ENCODE measurements at places on chromosomes 5 and 9. TPM values are rescaled to one million over a fixed set of nuclear protein-coding genes. Genes with fewer than 3 reads are reported as not detected.

The PTPA gene
- 167 TPM for total RNA-seq

The SLC46A2 gene
- total RNA-seq = not detected

The CCIN gene
- 1.4 TPM for total RNA-seq

The ADRB2 gene
- total RNA-seq = 7.6 TPM

The NR2F1 gene
- 3.4 TPM for total RNA-seq

The KCNV2 gene
- total RNA-seq = not detected

The SPATA31A5 gene
- not detected for total RNA-seq

The LCP2 gene
- not detected for total RNA-seq

The PCDHB15 gene
- total RNA-seq = 1.3 TPM

The LCN10 gene
- not detected for total RNA-seq

DNA sequence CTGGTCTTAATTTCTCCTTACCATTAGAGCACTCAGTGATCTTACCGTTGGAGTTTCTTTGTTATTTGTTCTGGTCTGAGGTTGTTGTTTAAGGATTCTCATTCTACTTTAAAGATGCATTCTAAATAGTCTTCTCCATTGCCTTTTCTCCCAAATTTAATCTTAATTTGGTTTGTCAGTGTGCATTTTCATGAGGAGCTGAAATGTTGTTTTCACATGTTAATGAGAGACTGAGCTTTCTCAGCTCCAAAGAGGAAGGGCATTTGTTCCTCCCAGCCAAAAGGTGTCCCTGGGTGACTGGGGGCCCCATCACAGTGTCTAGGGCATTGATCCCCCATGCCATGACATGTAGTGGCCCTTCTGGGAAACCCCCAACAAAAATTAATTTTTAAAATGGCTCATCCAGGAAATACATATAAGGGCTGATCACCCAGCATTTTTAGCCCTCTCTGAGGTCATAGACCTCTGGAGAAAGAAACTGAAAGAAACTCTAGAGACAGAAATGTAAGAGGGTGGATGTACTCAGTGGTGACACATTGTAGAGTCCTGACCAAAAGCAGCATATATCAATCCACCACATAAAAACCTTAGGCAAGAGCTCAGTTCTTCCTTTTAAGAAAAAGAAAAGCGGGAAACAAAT, 240.4 kb upstream of the RAI14 start:
- peak; percentile 7 for DNase-seq

DNA sequence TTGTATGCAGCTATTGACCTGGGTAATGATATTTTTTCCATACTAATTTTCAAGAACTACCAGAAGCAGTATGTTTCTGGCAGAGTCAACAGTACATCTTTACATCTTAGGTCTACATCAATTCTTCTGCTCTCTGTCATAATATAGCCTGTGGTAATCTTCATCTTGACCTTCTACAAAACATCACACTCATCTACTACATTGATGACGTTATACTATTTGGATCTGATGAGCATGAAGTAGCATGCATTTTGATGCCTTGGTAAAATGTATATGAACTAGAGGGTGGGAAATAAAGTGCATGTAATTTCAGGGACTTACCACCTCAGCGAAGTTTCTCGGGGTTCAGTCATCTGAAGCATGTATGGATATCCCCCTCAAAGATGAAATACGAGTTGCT, 629.7 kb upstream of the SGCD start:
- DNase-seq = no peak

- DNase-seq = no peak
Measured at GRCh38 chr9:110047232-110047954, 160.6 kb downstream of the C9orf152 start.

- DNase-seq = no peak
Measured at GRCh38 chr9:123157221-123157620, 111.2 kb downstream of the STRBP start.

DNA sequence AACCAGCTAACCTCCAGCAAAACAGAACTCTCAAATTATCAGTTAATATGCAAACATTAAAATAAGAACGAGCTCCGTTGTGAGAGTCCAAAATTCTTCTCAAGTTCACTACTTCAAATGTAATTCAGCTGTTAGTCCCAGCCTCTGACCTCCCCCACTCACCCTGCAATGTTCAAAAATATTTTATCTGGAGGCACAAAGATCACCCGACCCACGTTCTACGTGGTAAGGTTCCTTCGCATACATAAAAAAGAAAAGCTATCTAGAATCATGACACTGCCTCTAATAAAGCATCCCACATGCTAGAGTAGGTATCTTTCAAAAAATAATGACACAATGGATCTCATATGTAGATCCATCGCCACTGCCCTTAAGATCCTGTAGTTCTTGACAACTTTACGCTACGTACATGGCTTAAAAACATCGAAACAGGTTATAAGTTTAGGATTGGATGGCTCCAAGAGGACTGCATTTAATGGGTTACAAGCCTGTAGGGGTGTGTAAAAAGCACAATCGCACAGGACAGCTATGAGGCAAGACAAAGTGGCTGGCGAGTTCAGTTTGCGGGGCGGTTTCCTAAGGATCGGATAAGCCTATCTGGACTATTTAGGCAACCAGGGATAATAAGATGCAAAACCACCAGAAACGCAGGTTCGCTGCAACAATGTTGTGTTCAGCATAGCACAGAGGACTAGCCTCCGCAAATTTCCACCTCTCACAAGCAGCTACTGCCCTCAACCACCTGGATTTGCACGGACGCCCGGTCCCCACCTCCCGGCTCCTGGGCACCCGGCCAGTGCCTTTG, 969 bp downstream of the CLK4 start:
- DNase-seq = no peak

DNA sequence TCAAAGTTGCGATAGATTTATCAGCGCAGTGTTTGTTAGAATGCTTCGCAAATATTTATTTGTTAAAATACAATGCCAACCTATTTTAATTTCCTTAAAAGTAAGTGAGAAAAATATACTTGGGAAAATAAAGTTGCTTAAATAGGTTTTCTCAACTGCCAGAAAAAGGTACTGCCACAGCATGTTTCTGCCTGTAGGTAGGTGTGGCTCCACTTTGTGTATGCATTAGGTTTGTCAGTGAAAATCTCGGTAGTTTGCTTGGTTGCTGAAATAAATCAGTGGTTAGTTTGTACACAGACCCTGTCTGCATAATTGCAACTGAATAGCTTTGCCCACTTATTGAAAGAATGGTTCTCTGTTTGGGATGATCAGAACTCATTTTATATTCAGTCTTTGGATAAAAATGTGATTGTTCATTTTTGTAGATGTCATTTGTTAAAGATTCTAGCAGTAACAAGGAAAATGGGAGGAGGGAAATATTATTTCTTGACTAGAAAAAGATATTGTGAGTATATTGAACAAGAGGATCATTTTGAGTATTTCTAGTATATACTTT, 25.7 kb downstream of the C9orf85 start:
- no peak for DNase-seq

GRCh38 chr5:58800861-58801540, 218.1 kb downstream of the RAB3C start:
- no peak for DNase-seq

GRCh38 chr9:130890870-130891687, 5.5 kb downstream of the QRFP start:
- no peak for DNase-seq

DNA sequence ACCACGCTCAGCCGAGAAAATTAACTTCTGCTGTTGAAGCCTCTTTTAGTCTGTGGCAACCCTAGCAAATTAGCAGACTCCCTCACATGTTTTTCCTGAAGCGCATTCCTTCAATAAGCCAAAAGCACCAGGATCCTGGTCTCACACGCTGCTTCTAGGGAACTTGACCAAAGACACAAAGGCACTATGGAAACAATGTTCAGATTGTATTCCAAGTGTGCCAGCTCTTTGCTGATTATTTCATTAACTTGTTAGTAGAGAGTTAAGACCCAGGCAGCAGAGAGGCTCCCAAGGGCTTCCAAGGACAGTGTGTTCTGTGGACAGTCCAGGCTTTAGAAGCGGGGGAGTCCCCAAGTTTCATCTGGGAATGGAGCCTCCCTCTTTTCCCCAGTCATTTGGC, 94.4 kb upstream of the BASP1 start:
- no peak for DNase-seq

DNA sequence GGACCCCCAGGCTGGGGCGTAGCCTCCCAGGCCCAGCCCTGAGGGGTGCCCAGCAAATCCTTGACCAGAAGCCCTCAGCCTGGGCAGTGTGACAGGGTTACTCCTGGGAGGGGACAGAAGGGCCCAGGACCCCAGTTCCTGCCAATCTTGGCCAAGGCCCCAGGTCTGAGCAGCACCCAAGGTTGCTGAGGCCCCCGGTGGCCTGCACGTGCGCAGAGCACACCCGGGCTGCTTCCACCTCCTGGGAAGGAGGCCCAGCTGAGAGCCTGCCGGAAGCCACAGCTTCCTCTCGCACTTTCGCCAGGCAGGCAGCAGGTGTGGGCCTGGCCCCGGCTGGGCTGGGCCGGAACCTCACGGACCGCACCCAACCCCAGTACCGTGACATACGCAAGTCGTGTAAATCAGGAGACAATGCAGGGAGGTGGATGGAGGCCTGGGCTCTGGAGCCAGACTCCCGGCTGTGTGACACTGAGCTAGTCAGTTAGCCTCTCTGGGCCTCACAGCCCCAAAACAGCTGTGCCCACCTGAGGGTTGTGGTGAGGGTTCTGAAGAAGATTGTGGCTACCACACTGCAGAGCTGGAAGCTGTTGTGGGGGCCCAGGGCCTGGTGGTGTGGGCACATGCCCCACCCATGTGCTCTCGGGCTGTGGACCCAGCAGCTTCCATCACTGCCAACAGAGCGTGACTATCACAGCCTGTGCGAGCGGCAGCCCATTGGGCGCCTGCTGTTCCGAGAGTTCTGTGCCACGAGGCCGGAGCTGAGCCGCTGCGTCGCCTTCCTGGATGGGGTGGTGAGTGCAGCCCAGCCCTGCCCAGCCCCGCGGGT, 5.1 kb downstream of the GRK6 start:
- DNase-seq = no peak

- DNase-seq = no peak
Measured at GRCh38 chr9:104775976-104776375, 12.0 kb downstream of the NIPSNAP3B start.

DNA sequence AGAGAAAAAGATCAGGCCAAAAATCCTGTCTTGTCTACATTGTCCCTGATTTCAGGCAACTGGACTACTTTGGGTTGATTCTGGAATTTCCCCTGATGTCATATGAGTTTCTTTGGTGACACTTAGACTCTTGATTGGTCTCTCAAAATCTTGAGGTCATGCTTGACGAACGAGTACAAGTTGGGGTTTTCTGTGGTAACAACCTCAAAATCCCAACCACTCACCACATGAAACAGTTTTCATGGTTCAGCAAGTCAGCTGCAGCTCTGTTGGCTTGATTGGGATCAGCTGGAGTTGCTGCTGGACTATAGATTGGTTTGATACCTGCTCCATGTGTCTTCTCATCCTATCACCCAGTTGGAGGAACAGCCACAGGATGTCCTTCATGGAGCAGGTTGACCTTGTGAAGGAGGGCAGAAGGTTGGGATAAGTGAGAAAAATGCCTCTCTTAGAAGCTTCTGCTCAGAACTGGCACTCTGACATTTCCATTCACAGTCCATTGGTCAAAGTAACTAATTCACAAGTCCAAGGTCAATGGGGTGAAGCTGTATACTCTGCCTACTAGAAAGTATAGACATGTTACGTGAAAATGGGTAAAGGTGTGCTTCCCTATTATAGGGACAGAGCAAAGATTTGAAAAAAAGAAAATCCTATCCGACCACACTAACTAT, 284.5 kb downstream of the SH3GL2 start:
- DNase-seq = peak; percentile 51

GRCh38 chr5:26761446-26761845, 276.9 kb downstream of the CDH9 start:
- no peak for DNase-seq

DNA sequence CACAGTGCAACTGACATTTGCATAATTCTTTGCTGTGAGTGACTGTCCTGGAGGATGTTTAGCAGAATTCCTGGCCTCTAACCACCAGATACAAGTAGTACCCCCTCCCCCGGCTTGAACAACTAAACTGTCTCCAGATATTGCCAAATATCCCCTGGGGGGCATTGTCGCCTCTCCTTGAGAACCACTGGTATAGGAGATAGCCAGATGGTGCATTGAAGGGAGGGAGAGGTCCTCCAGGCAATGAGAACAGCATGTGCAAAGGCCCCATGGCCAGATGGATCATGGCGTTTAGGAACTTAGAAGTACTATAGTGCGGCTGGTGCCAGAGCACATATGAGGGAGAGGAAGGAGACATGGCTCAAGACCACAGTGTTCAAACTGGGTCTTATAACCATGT, 18.9 kb upstream of the ORM1 start:
- no peak for DNase-seq

DNA sequence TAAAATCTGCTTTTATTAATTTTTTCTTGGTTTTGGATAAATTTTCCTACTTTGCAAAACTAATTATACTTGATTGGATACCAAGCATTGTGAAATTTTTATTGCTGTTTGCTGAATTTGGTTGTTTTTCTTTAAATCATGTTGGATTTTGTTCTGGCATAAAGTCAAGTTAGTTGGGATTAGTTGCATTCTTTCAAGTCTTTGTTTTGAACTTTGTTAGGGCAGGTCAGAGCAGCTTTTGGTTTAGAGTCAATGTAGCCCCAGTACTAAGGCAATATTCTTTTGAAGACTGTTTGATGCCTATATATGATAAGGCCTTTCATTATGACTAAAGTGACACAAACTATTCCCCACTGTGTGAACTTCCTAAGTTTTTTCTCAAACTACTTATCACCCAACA, 531.1 kb downstream of the RASEF start:
- no peak for DNase-seq

GRCh38 chr5:919356-920000, 26.8 kb downstream of the TRIP13 start:
- no peak for DNase-seq

- no peak for DNase-seq
Measured at GRCh38 chr5:148509893-148510292, 126.1 kb downstream of the FBXO38 start.

GRCh38 chr5:65825408-65826328, 100.7 kb upstream of the ERBIN start:
- DNase-seq = no peak

DNA sequence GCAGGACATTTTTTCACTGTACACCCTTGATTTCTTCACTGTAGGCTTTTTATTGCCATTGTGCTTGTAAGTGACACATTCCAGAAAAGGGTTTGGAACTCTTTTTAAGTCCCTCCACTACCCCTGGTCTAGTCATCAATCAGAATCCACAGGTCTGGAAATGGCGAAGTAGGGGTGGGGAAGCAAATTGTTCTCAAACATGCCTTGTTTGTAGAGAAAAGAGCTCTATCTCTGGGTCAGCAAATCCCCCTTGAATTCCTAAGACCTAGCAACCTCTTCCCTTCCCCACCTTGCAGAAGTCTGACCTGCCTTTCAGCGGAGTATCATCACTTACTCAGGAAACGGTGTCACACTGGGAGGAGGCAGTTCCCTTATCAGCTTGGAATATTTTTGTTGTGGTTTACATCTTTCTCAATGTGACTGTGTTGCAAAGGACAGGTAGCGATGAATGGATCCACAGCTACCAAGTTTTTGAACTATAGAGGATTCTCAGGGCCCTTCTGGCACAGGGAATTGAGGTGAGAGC, 3.2 kb downstream of the SH3RF2 start:
- no peak for DNase-seq

DNA sequence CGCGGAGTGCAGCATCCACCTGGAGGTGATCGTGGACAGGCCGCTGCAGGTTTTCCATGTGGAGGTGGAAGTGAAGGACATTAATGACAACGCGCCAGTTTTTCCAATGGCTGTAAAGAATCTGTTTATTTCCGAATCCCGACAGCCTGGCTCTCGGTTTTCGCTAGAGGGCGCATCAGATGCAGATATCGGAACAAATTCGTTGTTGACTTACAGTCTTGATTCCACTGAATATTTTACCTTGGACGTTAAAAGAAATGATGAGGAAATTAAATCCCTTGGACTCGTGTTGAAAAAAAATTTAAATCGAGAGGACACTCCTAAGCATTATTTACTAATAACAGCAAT, 611 bp downstream of the PCDHA3 start:
- DNase-seq = no peak

- no peak for DNase-seq
Measured at GRCh38 chr5:2119573-2119972, 236.8 kb upstream of the IRX4 start.
